ENCODE measurements at places on chromosomes 13 and 19.

GRCh38 chr13:110237875-110238817 is 68.8 kb downstream of the COL4A1 start:
- DNase-seq, result no peak

GRCh38 chr19:49247676-49248075 is 77.3 kb downstream of the SLC6A16 start:
- no peak for DNase-seq

DNA sequence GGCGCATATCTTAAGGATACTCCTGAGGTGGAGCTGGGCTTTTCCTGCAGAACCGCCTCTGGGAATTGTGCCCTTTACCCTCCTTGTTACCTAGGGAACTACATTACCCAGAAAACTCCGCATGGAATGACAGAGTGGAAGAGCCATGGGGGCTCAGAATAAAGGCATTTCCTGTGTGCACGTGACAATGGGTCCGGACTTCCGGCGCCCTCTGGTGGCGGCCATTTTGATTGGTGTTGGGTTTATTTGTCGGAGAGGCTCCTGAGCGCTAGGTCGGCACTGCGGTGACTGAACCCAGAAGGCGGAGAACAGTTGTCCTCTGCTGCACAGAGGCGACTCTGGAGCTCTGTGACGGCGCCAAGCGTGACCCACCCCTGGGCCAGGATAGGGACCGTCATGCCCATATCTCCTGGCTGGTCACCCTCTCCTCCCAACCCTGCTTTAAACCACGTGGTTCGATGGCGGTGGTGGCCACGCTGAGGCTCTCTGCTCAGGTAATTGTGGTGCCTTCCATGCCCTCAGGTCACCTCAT is at the start of gene ZNF587B:
Gene ZNF587B, plus strand, starts transcription at position 229 of the 532 bp plus-strand sequence. Its CDS starts 230 bp downstream, at position 459.
- DNase-seq, result no peak

- no peak for DNase-seq
Measured at GRCh38 chr13:51153527-51153926, 42.5 kb upstream of the C13orf42 start.

- no peak for DNase-seq
Measured at GRCh38 chr13:74158028-74158427, 23.8 kb upstream of the KLF12 start.

DNA sequence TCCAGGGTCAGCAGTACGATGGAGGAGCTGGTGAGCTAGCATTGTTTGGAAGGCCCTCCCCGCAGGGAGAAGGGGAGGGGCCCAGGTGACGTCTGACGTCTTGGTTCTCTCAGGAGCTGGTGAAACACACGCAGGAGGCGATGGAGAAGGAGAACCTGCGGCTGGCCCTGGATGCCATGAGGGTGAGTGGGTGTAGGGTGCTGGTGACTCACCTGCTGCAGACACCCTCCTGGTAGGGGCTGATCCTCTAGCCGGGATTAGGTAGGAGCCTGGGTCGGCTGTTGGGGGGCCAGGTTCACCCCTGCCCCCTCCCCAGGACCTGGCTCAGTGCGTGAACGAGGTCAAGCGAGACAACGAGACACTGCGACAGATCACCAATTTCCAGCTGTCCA is 55.8 kb downstream of the VAV1 start:
- peak; percentile 98 for DNase-seq

DNA sequence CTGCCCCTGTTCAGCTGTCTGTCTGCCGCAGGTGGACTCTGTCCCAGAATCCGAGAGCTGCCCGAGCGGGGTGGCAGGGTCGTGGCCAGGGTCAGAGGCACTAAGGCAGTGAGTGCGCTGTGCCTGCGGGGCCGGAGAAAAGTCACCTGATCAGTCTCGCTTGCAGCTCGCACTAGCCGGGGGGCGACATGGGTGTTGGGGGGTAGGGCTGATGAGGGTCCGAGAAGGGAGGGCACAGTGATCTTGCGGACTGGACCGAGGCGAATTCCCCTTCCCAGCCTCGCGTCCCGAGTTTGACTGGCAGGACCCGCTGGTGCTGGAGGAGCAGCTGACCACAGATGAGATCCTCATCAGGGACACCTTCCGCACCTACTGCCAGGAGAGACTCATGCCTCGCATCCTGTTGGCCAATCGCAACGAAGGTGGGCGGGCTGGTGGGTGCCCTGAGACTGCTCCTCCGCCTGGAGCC is 627 bp downstream of the GCDH start:
- DNase-seq, result no peak

DNA sequence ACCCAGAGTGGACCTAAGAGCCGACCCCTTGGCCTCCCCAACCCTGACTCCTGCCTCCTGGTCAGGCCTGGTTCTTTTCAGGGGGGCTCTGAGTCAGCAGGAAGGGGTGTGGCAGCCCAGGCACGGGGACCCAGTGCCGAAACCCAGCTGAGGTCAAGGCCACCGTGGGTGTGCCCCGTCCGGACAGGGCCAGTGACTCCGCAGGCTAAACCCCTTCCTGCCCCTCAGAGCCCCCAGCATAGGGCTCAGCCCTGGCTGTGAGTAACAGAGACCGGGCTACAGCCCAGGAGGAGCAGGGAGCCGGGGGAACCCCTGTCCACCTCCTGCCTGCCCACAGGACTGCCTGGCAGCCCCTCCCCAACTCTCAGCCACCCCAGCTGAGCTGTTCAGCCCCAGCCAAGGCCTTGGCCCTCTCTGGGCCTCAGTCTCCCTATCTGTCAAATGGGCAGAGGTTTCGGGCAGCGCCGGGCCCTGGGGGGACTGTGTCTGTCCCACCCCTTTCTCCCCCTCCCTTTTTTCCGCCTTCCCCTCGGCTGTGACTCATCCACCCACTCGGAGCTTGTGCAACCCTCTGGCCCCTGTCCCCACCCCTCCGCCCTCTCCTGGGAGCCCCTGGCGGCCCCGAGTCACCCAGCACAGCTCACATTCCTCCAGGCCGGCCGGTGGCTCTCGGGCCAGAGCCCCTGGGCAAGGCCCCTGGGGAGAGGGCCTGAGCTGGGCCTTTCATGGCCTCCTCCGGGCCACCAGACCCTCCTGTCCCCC is 8.6 kb downstream of the ZBTB7A start:
- DNase-seq, result peak; percentile 94

DNA sequence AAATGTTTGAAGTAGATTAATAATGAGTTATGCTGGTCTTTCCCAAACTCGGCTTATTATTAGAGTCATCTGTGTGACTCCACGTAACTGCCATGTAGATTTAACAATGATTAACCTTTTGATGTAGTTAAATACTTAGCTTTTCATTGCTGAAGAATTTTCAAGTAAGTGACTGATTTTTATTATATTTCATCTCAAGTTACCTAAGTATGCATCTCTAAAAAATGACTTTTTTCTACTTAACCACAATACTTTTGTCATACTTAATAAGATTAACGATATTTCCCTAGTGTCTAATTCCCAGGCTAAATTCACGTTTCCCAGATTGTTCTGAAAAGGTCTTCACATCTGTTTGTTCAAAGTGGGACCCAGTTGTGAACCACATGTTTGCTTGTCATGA is 17.8 kb downstream of the BIVM start:
- no peak for DNase-seq

- no peak for DNase-seq
Measured at GRCh38 chr13:91946498-91947070, 548.2 kb downstream of the GPC5 start.

DNA sequence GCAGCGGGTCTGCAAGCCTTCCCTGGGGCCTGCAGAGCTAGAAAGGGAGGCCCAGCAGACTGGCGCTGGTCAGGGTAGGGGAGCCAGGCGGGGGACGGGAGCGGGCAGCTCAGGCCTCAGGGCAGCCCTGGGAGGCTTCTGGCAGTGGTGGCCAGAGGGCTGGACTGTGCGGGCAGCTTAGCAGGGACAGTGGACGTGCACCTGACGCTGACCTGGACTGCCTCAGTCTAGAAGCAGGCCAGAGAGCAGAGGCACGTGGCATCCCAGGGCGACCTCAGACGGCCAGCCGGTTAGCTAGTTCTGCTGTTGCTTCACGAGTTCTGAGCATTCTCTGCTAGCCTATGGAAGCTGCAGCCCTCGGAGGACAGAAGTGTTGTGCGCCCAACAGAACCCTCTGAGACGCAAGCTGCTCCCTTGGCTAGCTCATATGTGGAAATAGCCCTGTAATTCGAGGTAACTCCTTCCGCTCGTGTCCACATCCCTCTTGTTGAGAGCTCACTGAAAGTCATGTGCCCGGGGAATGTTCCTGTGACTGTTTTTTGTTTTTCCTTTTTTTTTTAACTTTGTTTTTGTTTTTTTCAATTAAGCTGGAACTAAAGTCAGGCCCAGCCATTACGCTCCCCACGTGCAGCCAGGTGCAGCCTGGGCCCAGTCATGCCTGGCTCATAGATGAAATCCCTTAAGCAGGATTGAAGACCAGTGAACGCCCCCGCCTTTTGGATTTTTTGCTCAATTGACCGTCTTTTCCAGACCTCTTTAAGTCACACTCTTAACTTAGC is 1.9 kb upstream of the FAM174C start:
- DNase-seq, result no peak

DNA sequence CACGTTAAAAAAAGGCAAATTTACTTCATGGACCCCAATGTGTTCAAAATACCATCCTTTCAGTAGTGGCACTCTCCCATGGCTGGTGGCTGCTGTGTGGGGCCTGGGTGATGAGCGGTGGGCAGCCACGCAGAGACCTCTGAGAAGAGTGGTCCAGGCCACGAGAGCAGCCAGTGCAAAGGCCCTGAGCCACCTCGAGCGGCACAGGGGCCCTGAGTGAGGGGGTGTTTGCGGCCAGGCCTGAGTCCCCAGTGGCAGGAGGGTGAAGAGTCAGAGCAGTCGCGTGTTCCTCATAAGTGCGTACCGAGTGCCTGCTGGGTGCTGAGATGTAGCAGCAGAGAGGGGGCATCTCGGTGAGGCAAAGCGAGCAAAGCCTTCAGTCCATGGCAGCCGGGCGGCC is 7.0 kb downstream of the ZNF444 start:
- no peak for DNase-seq

DNA sequence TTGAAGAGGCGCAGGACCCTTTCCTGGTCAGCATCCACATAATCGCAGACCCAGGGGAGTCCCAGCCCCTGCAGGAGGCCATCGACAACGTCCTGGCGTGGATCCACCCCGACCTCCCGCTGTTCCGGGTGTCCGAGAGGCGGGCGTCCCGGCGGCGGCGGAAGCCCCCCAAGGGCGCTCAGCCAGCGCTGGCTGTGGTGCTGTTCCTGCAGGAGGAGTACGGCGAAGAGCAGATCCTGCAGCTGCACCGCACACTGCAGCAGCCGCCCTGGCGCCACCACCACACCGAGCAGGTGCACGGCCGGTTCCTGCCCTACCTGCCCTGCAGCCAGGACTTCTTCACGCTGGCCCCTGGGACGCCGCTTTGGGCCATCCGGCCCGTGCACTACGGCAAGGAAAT is 29.3 kb downstream of the FAM124A start:
- DNase-seq, result no peak

GRCh38 chr13:42524487-42525034 is 49.4 kb upstream of the TNFSF11 start:
- no peak for DNase-seq

- DNase-seq, result no peak
Measured at GRCh38 chr13:51006067-51006845, 96.7 kb downstream of the RNASEH2B start.

DNA sequence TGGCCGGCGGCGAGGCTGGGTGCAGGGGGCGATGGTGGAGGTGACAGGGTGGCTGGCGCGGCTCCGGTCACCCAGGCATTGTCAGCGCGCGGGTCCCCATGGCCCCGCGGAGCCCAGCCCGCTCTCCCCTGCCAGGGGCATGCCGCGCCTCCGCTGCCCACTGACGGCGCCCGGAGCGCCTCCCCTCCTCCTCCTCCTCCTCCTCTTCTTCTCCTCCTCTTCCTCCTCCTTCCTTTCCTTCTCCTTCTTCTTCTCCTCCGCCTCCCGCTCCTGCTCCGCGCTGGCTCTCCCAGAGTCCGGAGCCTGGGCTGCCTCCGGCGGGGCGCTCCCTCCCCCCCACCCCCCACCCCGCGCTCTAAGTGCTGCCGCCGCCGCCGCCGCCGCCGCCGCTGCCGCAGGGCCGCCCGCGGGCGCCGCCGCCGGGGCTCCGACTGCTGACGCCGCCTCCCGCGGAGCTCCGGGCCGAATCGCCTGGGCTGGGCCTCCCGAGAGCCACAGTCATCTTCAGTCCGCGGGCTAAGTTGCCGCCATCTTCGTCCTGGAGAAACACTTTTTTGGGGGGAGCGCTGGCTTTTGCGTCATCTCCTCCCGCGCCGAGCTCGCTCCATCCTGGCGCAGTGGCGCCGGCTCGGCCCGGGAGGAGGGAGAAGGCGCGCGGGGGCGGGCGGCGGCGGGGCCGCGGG is 348.3 kb downstream of the LIG4 start:
- DNase-seq, result peak; percentile 89

- DNase-seq, result peak; percentile 77
Measured at GRCh38 chr19:31139871-31140505, 209.2 kb downstream of the TSHZ3 start.

- no peak for DNase-seq
Measured at GRCh38 chr13:81409284-81409683, 1068.4 kb upstream of the SPRY2 start.

DNA sequence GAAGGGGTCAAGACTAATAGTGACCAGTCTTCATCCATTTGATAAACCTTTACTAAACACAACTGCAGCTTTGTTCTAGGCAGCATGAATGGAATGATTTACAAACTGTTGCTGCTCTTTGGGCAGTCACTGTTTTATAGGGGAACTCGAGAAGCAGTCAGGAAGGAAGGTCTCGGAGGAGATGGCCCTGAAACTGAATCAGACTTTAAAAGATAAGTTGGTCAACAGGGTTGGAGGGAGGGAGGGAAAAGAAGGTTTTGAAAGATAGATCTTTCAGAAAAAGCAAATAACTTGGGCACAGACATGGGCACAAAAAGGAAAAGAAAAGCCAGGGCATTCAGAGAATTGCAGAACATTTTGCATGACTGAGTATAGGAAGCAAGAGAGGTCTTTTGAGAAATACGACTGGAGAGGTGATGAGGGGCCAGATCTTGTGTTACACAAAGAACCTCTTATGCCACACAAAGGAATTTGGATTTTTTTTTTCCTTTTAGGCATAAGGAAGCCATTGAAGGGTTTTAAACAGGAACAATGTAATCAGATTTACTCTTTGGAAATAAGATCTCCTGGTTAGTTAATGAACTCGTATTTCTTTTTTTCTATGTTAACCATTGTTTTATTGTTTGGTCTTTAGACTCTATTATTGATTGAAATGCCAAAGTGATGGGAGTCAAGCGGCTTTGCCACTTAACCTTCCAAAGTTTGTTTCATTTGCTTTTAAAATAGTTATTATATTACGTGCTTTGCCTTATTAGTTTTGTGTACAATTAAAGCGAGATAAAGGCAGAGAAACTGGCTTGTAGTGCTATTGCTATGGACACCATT is 37.5 kb upstream of the SACS start:
- DNase-seq, result no peak

- DNase-seq, result no peak
Measured at GRCh38 chr13:20128459-20128931, 32.4 kb downstream of the GJA3 start.

DNA sequence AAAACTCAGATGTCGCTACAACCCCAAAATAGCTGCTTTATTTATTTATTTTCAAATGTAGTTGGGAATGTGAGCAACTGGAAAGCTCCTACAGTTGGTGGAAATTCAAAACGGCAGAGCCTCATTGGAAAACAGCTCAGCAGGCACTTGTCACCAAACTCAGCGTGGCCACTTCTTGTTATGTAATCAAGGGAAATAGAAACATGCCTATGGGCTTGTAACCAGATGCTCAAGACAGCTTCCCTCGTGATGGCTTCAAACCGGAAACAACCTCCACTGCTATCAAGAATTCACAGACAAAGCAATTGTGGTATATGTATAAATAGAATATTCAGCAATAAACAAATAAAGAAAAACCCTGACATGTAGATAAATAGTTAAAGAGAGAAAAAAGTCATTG is 627.8 kb upstream of the SLC10A2 start:
- no peak for DNase-seq

GRCh38 chr13:111399334-111399733 is 78.9 kb downstream of the TEX29 start:
- no peak for DNase-seq

All from H54 (cell line).